Left hindlimb (tissue), 1 donor: ENCODE measurements at places on chromosomes 5 and 9.

- DNase-seq = no peak
These were observed 22.0 kb upstream of the EMB start for GRCh38 chr5:50463047-50463446.

GRCh38 chr5:171421331-171422262 lies 2.1 kb downstream of the FGF18 start:
- no peak for DNase-seq

DNA sequence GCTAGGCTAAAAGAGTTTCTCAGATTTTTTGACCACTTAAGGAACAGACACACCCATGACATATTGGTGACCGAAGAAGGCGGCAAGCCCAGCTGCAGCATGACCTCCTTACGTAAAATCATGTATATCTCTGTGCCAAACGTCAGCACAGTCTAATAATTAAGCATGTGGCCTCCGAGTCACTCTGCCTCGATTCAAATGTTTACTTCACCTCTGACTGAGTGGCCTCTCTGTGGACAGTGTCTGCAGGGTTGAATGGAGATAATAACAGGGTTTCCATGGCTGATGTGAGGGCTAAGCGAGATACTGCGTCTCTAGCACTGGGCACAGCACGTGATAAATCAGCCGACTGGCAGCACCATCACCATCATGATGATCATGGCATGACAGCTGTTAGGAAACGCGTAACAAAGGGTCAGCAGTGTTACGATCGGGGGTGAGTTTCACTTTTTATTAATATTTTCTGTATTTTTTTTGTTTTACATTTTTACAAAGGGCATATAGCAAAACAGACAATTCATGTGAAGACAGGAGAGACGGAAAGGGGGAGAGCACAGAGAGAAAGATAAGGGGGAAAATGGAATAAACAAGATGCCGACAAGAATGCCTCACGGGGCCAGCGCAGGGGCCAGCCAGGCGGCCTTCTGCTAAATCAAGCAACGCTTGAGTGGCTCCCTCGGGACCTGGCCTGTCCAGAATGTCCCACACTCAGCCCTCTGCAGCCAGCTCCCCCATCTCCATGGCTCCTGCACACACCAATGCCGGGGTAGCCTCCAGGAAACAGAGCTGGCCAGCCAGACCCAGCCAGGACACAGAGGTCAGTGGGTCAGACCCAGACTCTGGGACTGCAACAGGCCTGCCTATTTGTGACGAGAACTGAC lies 60.3 kb downstream of the ADAMTS2 start:
- DNase-seq = peak; percentile 40

GRCh38 chr9:123061216-123061615 lies 27.7 kb downstream of the GPR21 start:
- DNase-seq = no peak

DNA sequence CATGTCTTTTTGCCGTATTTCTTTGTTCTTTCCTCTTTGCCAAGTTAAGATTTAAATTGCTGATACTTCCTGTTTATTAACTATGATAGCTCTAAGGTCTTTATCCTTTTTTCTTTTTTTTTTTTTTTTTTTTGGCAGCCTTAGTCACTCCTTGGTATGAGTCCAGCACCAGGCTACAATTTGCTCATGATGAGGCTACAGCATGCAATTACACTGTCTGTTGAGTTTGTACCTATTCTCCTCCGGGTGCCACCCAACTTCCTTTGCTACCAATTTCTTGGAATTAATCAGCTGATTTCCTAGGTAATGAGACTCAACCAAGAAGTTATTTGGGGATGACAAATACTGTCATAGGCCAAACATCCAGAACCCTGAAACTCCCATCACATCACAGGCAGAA lies 25.5 kb downstream of the ACTL7B start:
- DNase-seq = no peak

DNA sequence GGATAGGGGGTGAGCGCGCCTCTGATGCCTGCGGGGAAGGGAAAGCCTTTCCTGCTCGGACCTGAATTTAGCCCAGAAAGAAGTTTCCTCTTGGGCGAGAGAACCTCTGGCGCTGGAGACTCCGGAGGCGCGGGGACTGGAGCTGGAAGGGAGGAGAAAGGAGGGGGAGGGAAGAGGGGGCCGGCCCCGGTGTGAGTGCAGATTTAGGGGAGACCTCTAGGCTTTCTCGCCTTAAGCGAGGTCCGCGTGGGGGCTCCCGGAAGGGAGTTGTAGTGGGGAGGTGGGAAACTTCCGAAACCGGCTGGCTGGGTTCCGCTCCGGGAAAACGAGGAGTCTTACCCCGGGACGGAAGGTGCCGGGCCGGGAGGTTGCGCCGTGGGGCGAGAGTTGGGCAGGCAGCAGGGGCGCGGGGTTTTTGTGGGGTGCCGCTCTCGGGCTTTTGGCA lies 1.3 kb downstream of the PCSK5 start:
- DNase-seq = peak; percentile 54

GRCh38 chr9:89676281-89676680 lies 71.5 kb downstream of the GADD45G start:
- DNase-seq = no peak

- DNase-seq = no peak
These were observed 56.3 kb downstream of the SLF1 start for GRCh38 chr5:94674490-94675382.

DNA sequence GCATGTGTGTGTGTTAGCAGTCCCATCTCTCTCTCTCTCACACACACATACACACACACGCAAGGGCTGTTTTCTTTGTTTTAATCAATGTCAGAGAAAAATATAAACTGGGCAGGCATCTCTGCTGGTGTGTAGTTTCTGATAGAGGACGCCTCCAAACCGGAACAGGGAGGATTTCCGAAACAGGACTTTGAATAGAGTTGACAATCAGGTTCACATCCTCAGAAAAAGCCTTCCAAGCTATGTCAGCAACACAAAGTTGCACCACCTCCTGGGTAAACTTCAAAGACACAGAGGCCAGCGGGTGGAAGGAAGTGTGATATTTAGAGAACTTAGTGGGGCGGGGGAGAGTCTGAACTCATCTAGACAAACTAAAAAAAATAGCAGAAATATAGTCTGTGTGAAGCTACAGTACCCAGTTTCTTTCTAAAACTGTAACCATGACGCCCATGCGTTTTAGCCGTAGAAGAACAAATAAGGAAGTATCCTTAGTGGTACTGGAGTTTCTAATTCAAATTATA lies 1.2 kb downstream of the ST8SIA4 start:
- peak; percentile 67 for DNase-seq

- peak; percentile 43 for DNase-seq
These were observed at the start of gene EGFLAM for GRCh38 chr5:38258319-38259061. Gene EGFLAM (plus strand): TSS chr5:38258559. CDS start chr5:38258755, 196 bp downstream.

GRCh38 chr5:72692651-72693442 lies 123.6 kb upstream of the TNPO1 start:
- DNase-seq = no peak

DNA sequence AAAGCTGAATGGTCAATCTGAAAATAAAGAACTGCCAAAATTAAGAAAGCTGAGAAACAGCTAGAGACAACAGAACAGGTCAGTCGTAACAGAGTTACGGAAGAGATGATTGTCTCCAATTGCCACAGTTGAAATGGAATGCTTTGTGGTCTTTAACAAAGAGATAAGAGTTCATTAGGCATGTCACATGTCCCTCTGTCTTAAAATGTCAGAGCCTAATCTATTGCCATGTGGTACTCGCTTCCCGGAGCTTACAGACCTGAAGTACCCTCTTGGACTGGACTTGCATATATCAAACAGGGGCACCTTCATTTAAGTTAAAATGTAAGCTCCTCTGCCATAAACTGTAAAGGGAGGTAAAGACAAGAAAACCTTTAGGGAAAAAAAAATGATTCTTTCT lies 19.7 kb downstream of the TTC39B start:
- DNase-seq = no peak

GRCh38 chr5:62208218-62208852 lies 97.7 kb upstream of the KIF2A start:
- no peak for DNase-seq

DNA sequence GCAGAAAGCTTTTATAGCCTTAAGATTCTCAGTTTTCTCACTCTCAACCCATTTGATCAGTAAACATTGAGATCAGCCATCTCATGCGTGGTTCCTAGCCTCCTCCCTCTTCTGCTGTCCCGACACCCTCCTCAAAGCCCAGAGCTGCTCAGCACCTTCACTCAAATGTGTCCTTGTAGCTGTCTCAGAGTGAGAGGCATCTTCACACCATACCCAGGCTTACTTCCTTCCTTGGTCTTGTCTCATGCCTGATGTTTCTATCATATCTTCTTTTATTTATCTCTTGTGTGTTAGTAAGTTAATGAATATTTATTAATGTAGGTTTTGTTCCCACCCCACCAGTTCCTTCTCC lies 72.4 kb upstream of the SNX2 start:
- DNase-seq = no peak

GRCh38 chr9:107609547-107609946 lies 120.0 kb upstream of the KLF4 start:
- no peak for DNase-seq

- no peak for DNase-seq
These were observed 291.1 kb upstream of the PDE4D start for GRCh38 chr5:60184606-60185005.

GRCh38 chr9:90881648-90882047 lies 80.0 kb downstream of the SYK start:
- DNase-seq = no peak

- DNase-seq = no peak
These were observed 74.1 kb upstream of the GHR start for GRCh38 chr5:42349163-42349562.

DNA sequence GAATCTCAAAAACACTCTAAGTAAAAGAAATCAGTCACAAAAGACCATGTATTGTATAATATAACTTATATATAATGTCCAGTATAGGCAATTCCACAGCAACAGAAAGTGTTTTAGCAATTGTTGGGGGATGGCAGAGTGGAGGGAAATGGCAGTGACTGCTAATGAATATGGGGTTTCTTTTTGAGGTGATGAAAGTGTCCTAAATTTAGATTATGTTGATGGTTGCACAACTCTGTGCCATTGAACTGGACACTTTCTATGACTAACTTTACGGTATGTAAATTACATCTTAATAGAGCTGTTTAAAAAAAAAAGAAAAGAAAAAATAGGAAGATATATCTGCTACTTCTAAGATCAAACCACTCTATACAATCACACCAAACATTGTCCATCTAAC lies 124.9 kb upstream of the ZNF462 start:
- no peak for DNase-seq

DNA sequence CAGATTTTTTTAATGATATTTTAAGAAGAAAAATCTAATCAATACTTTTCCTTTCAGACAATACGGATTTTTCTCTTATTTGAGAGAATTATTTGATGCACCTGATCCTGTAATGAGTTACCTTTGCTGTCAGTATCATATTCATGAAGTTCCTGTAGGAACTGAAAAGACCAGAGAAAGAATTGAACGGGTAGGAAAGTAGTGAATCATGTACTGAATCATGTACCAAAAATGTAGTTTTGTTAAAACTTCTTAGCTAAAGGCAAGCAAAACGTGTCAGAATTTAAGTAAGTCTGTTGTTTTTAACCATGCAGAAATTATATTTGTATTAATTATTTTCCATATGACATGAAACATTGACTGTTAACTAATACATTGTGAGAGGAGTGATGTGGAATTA lies 56.6 kb downstream of the SMC5 start:
- DNase-seq = no peak

DNA sequence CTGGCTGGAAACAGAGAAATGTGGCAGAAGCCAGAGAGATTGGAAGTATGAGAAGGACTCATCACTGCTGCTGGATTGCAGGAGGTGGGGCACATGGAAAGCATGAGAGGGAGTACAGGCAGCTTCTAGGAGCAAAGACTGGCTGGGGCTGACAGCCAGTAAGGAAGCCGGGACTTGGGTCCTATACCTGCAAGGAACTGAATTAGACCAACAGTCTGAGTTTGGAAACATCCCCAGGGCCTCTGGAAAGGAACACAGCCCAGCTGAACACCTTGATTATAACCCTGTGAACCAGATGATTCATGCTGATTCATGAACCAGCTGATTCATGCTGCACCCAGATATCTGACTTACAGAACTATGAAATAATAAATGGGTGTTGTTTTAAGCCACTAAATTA lies 93.4 kb downstream of the OSTF1 start:
- DNase-seq = no peak

- no peak for DNase-seq
These were observed 286.1 kb upstream of the IRX4 start for GRCh38 chr5:2168601-2169429.

- no peak for DNase-seq
These were observed 11.5 kb upstream of the SSBP2 start for GRCh38 chr5:81762401-81762800.

- no peak for DNase-seq
These were observed 7.9 kb downstream of the TJP2 start for GRCh38 chr9:69181908-69182353.

DNA sequence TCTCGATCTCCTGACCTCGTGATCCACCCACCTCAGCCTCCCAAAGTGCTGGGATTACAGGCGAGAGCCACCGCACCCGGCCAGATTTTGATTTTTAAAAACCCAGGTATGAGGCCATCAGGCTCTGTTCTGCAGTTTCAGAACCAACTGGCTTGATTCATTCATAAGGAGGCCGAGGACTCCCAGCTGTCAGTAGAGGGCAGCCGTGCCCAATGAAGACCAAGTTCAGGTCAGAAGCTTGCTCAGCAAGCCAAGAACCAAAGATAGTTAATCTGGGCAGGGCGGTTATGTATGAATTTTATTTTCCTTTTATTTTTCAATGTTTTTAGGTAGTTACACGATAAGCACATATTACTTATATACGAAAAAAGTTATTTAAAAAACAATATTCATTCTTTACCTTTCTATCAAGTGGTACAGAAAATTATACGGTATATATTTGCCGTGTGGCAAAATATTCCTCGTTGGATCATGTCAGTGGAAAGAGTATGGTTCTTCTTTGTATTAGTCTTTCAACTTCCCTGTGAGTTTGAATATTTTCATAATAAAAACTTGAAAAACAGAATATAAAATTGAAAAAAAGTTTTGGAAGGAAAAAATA lies 18.0 kb downstream of the MGAT1 start:
- peak; percentile 81 for DNase-seq

DNA sequence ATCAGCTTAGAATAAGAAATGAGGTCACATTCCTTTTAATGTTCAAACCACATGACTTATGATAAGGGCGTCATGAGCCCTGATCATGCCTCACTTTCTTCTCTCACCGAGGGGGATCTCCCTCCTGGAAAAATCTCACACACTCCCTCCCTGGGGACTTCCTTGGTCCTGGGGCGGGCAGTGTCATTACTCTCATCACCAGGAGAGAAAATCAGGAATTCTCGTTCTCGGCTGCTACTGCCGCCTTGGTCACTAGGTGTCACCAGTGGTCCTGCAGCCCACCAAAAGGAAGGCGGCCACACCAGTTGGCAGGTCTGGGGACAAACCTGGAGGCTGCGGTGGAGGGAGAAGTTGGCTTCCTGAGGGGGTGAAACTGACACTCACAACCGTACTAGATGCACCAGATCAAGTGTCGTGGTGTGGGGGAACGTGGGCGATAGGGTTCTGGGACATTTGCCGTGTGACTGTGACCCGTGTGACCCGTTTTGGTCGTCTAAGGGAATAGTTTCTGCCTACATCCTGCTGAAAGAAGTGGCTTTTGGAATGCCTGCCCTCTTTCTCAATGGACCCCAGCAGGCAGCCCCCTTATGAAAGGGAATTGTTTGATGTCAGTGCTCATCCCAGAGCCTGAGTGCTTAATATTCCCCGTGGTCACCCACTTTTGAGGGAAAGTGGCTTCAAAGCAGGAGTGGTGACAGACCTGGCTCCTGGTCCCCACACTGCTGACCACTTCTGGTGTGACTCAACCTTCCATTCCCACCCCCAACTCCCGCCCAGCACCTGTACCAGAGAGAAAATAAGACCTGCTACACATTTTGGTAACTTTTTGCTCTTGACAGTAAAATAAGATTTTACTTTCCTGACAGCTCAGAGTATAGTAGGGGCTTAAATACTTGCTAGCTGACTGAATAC lies 63.2 kb downstream of the ACER2 start:
- peak; percentile 60 for DNase-seq
